ENCODE measurements at places on chromosomes 2 and 18. TPM values are rescaled to one million over a fixed set of nuclear protein-coding genes. Genes with fewer than 3 reads are reported as not detected.

DNA sequence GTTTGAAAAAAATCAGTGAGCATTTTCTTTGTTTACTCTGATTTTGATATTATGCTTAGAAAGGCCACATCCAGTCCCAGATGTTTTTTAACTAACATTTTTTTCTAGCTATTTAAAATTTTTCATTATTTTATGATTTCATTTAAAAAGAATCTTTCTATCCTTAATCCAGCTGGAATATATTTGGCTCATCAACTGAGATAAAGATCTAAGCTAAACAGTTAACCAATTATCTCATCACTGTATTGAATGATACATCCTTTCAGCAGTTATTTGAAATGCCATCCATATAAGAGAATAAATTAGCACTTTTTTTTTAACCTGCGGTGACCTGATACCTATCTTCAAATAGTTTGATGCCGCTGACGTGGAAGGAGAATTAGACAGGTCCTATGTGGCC is 245.5 kb upstream of the COPS8 start:
- DNase-seq, result no peak

Gene POTEI
- total RNA-seq, result 0.06 TPM

- no peak for DNase-seq
These were observed 79.3 kb upstream of the ITPRID2 start for GRCh38 chr2:181812106-181812743.

DNA sequence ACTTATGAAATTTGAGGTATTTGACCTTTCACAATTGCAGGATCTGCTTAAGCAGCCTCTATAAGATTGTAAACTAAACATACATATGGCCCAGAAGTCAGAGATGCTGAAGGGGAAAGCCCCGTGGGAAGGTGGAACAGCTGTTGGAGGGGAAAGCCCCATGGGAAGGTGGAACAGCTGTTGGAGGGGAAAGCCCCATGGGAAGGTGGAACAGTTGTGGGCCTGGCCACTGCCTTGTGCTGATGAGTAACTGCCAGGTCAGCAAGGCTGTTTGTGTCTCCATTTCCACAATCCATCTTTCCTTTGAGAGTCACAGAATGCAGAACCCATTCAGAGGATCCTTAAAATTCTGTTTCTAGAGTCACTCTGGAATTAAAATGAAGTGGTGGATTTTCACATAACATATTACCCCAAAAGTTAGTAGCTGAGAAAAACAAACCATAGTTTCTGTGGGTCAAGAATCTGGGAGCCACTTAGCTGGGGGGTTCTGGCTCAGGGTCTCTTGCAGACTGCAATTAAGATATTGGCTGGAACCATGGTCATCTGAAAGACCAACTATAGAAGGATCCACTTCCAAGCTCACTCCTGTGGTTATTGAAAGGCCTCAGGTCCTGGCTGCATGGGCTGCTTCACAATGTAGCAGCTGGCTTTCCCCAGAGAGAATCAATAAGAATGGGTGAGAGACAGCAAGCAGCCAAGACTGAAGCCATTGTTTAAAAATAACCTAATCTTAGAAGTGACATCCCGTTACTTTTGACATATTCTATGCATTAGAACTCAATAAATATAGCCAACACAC is 86.6 kb upstream of the CAVIN2 start:
- no peak for DNase-seq

- no peak for DNase-seq
These were observed 259.9 kb upstream of the MYT1L start for GRCh38 chr2:2590841-2591541.

DNA sequence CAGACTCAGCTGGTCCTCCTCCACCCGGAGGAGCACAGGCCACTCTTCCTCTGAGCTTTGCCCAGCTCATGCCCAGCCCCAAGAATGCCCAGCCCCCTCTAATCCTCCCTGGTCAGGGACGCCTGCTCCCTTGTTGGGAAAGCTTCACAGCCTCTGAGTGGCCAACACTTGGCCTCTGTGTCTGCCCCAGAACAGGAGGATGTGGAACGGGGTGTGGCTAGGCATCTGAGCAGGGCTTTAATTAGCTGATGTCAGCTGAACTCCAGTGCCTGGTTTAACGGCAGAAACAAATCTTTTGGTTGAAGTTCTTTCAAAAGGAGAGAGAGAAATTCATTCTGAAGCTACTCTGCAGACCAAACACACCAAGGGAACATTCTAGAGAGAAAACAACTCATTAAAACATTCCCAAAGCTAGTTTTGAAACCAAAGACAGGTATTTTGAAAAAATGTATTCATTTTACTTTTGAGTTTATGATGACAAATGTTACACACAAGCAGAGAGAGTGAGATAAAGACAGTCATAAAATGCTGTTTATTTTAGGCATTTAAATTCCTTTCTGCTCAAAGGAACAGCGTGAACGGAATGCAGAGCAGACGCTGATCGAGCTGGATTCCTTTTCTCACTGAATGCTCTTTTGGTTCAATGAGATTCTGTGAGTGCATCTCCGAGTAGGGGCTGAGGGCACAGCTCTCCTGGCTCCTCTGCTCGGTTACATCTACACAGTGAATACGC is 63.8 kb downstream of the RTP5 start:
- no peak for DNase-seq
